Cerebellar nuclear complex (tissue), 1 donor: ENCODE measurements at places on chromosomes 6 and 20.

DNA sequence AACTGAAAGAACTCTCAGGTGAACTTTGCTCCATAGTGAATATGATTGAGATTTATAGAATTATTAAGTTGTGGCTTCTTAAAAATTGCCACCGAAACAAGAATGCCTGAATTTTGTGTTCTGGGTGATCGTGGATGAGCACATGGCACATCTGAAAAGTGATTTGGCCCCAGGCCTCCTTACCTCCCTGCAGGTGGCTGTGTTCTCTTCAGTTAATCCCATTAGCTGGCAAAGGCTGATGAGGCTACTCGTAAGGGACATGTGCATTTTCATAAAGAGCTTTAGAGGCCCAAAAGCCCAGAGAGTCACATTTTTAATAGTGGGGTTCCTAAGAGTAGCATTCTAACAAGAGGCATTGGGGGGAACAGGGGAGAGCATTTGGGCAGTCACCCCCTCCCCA, 22.6 kb downstream of the GNAS start:
- peak; percentile 8 for DNase-seq

GRCh38 chr6:15974817-15975216, 154.1 kb upstream of the MYLIP start:
- no peak for DNase-seq

- no peak for DNase-seq
These were observed 44.0 kb downstream of the BMP2 start for GRCh38 chr20:6811262-6812035.

DNA sequence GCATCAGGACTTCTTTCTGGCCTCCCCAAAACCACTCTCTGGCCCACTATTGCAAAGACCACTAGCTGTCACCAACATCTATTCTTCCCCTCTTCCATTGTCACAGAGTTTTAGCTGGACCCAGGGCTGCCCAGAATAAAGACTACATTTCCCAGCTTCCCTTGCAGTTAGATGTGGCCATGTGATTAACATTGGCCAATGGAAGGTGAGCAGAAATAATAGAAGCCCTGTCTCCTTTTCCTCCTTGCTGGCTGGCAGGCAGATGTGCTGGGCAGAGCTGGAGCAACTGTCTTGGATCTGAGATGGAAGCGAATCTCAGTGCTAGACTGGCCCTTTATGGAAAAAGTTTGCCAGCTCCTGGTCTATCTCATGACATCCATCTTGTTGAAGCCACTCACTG, 97.0 kb downstream of the KCNB1 start:
- DNase-seq: no peak

GRCh38 chr6:163085426-163085825, 329.1 kb upstream of the QKI start:
- no peak for DNase-seq

DNA sequence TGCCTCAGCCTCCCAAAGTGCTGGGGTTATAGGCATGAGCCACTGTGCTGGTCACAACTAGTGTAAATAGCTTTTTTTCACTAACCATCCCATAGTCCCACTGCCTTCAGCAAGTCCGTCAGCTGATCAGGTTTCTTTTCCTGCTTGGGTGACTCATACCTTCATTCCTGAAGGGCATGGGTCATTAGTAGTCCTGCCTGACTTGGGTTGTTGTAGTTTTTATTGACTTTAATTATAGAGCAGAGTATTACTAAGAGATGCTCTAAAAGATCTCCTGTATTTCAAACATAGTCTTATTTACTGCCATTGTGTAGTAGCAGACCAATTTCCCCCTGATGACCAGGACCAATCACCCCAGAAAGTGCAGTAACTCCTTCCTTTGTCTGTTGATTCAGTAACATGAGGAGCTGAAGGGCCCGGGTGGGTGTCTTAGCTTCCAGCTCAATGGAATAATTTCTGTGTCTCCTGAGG, 25.8 kb downstream of the HLA-C start:
- no peak for DNase-seq

DNA sequence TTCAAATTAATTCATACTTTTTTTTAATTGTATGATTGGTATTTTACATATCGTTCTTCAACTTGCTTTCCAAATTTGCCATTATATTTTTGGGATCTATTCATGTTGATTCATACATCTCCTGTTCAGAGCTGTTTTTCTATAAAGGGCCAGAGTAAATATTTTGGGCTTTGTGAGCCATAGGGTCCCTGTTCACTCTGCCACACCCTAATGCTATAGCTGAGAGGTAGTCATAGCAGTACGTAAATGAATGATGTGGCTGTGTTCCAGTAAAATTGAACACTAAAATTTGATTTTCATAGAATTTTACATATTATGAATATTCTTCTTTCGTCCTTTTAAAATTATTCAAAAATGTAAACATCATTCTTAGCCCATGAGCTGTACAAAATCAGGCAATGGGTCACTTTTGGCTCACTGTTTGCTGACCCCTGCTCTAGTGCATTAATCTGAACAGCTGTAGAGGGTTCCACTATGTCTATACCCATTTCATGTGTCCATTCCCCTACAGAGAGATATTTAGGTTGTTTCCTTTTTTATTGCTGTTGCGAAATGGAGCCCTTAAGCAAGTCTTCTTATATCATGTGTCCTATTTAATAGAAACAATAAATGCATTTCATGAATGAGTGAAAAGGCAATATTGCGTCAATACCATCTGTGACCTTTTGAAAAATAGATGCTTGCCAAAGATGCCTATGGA, 136.4 kb upstream of the SALL4 start:
- no peak for DNase-seq

DNA sequence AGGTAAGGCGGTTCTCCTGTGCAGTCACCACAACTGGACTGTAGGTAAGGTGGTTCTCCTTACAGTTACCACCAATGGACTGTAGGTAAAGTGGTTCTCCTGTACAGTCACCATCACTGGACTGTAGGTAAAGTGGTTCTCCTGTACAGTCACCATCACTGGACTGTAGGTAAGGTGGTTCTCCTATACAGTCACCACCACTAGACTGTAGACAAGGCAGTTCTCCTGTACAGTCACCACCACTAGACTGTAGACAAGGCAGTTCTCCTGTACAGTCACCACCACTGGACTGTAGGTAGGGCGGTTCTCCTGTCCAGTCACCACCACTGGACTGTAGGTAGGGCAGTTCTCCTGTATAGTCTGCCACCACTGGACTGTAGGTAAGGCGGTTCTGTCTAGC, 212.3 kb downstream of the TFAP2A start:
- DNase-seq: no peak

GRCh38 chr6:130466748-130467061, 100.9 kb downstream of the TMEM200A start:
- DNase-seq: no peak

GRCh38 chr6:149431905-149432775, 32.1 kb downstream of the SUMO4 start:
- DNase-seq: no peak

DNA sequence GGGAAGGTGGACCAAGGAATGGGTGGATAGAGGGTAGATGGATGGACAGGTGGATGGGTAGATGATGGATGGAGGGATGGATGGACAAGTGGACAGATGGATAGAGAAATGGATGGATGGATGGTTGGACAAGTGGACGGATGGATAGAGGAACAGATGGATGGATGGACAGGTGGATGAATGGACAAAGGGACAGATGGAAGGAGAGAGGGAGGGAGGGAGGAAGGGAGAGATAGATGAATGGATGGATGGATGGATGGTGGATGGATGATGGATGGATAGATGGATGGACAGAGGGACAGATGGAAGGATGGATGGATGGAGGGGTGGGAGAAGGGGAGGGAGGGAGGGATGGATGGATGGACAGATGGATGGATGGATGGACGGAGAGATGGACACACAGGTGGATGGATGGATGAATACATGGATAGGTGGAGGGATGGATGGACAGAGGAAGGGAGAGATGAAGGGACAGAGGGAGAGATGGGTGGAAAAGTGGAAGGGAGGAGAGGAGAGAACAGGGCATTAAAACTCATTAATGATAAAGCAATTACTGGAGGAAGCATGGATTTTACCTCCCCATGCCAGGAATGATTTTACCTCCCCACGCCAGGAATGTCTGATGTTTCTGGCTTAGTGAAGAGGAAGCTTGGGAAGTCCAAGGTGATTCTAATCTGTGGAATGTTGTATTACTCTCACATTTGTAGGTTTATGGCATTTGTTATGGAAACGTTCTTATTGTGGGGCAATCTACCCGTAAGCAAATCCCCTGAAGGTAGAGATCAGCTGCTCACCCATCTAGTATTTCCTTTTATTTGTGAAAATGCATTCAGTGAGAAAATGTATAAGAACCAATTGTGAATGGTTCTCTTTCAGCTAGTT, 383.3 kb downstream of the TAF4 start:
- no peak for DNase-seq

DNA sequence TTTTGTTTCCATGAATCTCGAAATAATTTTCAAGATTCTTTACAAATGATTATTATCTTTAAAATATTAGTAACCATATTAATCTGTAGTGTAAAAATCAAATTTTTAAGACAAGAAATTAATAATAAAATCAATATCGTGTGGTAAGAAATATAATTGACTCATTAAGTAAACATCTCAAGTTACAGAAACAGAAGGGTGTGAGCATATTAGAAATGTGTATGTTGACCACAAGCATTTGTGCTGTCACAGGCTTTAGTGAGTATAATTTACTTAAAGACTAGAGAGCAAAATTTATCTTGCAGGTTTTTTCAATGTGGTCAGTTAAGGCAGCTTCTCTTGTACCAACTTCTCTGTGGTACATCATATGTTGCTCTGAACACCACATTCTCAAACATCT, 566.5 kb upstream of the IRAK1BP1 start:
- no peak for DNase-seq

GRCh38 chr6:127748290-127748689, 152.6 kb downstream of the THEMIS start:
- DNase-seq: no peak

DNA sequence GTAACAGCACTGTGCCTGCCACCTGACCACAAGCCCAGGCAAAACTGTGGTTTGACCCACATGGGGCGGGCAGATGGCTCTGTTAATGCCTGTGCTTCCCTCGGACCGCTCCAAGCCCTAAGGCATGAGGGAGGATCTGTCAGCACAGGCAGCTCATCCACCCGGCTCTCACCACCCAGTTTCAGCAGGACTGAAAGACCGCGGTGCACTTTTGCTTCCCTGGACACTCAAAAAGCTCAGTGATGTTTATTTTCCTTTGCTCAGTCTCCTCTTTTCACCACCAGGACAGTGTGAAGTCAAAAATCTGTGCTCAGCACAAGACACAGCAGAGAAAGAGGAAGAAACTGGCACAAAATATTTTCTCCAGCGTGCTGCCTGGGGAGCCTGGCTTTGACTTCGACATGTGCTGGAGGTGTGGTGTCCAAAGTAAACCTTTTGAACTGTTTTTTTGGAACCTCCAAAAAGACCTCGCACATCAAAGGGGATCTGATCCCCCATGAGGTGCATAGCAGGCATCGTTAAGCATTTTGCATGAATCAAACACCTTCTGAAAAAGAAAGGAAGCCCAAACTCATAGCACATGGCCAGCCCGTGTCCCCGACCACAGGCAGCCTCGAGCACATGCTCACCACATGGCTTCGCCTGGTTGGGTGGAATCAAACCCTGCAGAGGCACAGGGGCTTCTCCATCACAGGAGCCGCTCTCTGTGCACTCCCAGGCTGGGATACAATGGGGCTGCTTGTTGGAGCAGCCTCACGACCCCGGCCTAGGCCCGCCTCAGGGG, 441.7 kb upstream of the JARID2 start:
- peak; percentile 55 for DNase-seq

GRCh38 chr6:11298651-11299420, 66.4 kb upstream of the NEDD9 start:
- DNase-seq: no peak

GRCh38 chr20:41444821-41445220, 78.2 kb upstream of the EMILIN3 start:
- no peak for DNase-seq

DNA sequence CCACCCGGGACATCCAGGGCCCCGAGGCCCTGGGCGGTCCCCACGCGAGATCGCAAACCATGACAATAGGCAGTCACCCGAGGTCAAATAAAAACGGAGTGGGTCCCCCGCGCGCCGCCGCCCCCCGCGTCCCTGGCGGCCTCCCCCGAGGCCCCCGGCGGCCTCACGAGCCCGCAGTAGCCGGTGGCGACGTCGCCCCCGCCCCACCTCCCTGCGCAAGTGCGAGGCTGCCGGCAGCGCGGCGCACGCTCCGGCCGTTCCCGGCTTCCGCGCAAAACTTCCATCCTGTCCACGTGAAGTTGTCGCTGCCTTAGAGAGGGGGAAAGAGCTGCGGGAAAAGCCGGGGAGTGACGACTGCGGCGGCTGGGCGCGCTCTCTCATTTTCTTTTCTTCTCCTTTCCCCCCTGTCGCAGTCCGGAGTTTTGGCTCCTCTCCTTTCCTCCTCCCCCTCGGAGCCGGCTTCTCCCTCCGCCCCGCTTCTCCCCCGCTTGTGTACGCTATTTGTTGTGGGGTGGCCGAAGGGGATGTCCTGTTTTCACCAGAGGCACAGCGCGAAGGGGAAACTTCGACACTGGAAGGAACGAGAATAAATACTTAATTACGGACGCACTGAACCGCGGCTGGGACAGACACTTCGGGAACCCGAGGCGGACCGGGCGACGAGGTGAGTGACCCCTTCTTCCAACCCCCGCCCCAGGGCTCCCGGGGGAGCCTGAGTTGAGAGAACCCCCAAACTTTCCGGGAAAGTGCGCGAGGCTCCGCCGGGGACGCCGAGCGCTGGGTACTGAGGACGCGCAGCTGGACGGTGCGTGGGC, at the start of gene EYA4:
TSS of gene EYA4 (plus strand) at position 272 of the 815 bp plus-strand sequence. CDS start 33,424 bp downstream, outside the sequence.
- DNase-seq: no peak
